ENCODE measurements at places on chromosomes 6 and 20.

GRCh38 chr6:122484760-122485159 is 13.2 kb upstream of the SERINC1 start:
- DNase-seq, result peak; percentile 82

DNA sequence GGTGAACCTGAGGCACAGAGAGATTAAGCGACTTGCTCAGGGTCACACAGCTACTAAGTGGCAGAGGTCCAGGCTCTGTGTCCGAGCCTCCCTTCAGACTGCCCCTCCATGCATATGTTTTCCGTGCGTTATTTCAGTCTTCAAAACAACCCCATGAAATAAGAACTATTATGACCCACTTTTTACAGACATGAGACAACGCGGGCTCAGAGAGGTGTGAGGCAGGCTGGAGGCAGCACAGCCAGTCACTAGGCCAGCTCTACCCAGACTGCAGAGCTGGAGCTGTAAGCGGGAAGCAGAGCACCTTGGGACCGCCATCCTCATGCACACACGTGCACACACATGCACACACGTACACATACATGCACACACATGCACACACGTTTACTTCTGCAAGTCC is 62.3 kb downstream of the PSMG4 start:
- no peak for DNase-seq

DNA sequence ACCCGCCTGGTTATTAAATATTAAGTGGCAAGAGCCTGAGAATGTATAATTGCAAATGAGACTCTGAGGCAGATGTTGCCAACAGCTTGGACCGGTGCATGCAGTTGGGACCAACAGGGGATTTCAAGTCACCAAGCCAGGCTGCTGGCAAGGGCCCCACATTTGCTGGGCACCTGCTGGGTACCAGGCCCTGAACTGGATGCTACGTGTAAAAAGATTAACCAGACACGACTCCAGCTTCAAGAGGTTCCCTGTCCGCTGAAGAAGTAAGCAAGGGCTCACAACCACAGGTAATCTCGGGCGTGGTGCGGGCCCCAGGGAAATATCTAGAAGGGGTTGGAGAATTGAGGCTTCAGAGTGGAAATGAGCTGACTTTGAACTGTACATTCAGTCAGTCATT is 13.2 kb upstream of the SIRPA start:
- DNase-seq, result no peak

DNA sequence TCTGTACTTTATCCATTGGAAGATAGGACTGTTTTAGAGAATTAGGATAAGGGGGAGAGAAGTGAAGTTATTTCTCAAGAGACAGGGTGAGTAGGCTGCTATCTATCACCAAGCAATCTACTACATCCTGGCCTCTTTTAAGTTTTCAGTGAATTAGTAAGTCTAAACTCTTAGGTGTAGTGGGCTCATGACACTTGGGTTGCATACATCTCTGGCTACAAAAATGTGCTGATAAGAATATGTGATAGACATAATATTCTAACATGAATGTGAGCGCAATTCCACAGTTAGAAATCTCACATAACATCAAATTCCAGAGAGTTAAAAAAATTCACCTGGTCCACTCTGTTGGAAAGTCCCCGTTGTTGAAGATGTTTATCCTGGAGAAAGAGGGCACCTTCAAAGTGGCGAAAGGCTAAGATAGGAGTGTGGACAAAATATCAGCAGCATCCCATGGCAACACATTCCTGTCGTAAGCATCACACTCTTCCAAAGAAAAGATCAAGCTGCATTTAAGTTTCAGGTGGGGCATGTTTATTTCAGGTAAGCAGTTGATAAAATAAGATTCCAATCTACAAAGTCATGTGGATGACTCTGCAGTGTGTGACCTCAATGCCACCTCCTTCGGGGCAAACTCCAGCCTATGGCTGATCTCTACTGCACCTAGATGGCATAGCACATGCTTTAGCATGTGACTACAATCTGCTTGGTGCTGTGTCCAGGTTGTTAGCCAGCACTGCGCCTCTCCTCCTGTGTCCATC is 111.7 kb upstream of the NEDD9 start:
- no peak for DNase-seq

DNA sequence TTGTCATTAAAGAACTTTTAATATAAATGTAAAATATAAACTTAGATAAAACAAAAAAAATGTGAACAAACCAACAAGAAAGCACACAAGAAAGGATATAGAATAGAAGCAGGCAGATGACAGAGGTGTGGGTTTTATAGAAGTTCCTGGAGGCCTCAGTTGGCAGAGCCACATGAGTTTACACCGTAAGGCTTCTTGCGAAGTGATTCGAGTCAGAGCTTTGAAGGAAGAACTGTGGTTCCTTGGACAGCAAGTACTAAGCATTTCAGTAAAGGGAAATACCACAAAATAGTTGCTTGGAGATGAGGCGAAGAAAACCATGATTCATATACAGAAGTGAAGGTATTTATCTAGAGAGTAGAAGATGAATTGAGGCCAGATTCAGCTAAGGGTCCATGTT is 207.9 kb upstream of the EYA4 start:
- no peak for DNase-seq

DNA sequence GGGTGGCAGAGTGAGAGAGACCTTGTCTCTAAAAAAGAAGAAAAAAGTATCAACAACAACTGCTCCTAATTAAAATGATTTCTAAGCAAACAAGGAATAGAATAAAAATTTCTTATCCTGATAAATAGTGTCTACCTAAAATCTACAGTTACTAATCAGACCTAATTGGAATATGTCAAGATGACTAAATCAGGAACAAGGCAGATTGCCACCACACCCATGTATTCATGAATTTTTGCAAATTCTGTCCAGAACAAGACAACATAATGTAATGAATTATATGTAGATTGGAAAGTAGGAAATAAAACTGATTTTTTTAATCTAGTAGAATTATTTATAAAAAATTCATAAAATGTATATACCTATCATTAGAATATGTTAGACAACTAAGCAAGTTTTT is 339.8 kb downstream of the NKAIN2 start:
- no peak for DNase-seq

DNA sequence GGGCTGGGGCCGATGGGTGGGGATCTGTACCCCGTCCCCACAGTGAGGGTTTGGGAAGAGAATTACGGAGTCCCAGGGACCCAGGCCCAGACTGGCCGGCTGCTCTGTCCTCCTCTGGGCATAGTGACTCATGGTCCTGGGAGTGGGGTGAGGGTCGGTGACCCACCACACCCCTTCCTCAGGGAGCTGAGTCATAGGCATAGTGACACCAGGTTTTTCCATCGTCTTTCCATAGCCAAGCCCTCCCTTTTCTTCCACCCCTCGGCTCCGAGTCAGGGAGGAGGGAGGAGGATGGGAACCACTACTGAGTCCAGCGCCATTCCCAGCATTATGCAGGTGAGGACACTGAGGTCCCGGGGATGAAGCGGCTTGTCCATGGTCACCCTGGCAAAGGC is 8.9 kb downstream of the CYP21A2 start:
- no peak for DNase-seq

DNA sequence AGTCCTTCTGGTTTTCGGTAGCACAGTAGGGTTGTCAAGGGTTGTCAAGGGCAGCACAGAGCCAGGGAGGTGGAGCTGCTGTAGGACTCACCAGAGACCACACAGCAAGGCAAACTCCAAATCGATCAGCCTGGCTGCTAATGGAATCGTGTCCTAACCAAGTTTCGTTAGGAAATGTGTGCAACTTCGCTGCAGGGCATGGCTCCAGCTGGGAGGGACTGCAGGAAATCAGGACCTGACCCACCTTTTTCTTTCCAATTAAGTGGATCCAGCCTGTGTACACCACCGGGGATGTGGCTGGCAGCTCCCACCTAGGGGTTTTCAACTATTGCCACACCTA is 251.7 kb upstream of the QKI start:
- no peak for DNase-seq

DNA sequence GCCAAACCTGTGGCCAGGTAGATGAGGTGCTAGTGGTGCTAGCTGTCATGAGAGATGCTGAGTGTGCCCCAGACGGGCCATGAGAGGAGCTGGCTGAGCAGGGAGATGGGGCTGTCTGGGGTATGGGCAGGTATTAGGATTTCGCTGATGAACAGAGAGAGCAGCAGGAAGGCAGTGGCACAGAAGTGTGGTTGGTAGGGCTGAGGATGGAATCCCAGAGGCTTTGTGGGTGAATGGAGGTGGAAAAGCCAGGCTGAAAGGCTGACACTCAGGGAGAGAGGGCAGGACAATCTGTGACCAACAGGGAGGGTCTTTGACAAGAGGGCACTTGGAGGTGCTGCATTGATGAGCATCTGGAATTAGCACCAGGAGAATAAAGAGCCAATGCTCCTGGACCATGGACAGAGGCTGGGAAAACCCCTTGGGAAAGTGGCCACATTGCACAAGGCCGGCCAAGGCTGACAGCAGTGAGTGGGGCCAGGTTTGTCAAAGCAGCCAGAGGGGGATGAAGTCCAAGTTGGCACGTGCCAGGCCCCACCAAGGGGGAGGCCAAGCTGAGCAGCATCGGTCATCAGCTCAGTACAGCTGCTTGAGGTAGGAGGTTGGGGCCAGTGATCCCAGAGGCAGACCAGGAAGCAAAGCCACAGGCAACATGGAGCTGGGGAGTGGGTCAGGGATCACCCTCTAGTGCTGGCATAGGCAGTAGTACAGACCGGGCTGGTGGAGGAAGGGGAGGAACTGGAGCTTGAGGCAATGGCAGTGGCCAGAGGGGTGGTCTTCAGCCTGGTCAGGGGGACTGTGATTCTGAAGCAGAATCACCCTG is 19.7 kb upstream of the SGK2 start:
- DNase-seq, result no peak

DNA sequence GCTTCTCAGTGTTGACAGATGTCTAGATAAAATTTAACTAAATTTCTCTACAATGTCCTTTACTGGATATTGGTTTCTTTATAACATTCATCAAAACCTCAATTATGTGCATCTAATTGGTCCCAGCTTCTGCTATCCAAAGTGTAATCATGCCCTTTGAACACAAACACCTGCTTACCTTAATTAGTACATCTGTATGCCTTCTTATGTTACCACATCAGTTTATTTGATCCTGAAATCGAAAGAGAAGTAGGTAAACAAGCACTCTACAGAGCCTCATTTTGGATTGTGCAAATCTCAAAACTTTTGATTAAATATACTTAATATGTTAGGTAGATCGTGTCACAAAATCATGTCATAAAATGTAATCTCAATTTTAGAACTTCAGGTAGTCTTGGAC is 36.5 kb downstream of the TAB2 start:
- no peak for DNase-seq

GRCh38 chr20:3111507-3111906 is 27.0 kb upstream of the AVP start:
- DNase-seq, result no peak

DNA sequence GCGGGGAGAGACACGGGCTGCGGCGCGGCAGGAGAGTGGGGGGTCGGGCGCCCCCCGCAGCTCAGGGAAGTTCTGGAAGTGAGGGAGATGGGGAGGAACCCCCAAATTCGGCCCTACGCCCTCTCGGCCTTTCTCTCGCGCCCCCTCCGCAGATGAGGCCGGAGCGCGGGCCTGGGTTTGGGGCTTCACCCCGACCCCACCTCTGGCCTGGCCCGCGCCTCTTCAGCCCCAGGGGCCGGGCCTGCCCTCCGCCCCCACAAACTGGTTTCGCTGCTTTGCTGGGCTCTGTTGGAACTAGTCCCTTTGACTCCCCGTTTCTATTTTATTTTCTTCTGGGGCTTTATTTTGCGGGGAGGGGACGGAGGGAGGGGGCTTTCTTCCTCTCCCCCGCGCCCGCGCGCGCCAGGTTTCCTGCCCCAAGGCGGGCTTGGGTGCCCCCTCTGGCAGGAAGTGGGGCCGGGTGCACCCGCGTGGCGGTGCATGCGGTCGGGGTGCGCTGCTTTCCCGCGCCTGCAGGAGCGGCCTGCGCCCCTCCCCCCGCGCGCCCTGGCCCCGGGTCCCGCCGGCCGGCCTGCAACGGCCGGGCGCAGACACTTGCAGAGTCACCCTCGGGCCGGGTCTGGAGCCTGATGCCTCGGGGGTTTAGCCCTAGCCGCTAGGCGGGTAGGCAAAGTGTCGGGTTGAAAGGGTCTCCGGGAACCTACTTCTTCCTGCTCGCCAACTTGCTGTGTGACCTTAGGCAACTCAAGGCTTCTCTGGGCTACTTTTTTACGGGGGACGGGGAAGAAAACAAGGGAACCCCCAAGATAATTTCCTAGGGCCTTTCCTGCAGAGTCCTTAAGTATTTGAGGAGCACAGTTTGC is 1.3 kb downstream of the HMGA1 start:
- peak; percentile 74 for DNase-seq

- peak; percentile 91 for DNase-seq
These were observed 18.4 kb upstream of the NUP153 start for GRCh38 chr6:17725083-17725482.

- no peak for DNase-seq
These were observed 127.5 kb downstream of the EYA4 start for GRCh38 chr6:133368664-133369063.

DNA sequence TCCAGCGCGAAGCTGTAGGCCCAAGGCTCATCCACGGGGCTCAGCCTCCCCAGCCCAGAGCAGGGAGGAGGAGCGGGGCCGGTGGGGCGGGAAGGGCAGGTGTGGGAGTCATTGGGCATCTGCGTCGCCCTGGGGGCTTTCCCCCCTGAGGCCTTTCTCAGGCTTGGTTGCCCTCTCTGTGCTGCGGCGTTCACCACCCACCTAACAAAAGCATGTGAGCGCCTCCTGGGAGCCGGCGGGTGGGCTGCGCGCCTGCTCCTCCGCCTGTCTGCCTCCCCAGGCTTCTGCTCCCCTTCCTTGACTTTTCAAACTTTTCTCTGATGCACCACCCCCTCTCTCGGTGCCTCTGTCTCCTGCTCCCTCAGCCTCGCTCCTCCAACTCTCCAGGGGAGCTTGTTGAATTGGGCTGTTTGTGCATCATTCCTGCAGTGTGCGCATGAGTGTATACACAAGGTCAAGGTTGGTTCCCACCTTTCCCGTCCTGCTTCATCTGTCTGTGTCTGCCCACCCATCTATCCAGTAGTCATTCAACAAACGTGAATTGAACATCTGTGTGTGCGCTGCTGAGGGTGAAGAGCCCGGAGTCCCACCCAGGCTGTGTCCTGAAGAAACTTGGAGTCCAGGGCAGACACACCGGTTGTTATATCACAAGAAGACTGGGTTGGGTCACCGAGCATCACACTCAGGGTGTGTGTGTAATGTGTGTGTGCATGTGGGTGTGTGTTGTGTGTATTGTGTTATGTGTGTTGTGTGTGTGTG is 82.4 kb upstream of the NNAT start:
- DNase-seq, result no peak

- DNase-seq, result no peak
These were observed 5.2 kb downstream of the SYTL3 start for GRCh38 chr6:158654960-158655489.

GRCh38 chr20:62043131-62043914 is 22.4 kb downstream of the TAF4 start:
- no peak for DNase-seq
